ENCODE measurements at places on chromosomes 6 and 20.

- DNase-seq = no peak
Measured at GRCh38 chr20:43384101-43384940, 73.4 kb upstream of the SRSF6 start.

DNA sequence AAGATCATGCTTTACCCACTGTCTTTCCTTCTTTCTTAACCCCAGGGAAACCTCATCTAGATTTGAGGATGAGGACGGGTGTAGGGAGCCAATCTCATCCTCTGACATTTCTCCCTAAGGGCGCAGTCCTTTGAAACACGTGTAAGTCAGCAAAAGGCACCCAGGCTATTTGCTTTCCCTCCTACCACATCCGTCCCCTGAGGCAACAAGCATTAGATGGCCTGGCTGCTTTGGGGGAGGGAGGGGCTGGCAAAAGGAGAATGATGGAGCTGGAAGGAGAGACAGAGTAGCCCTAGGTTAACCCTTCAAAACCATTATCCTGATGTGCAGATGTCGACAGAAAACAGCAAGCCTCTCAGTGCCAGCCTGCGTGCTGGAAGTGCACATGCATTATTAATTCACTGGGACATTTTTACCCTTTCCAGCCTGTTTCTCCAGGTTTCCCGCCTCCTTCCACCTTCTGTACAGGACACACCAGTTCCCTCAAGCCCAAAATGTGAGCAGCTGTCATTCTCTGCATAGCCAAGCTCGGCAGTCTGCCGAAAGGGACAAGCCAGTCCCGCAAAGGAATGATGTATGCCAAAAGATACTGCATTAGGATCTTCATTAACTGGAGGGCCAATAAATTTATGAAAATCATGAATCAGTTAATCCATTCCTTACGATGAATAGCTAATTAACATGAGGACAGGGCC, 547.2 kb downstream of the CD83 start:
- no peak for DNase-seq

DNA sequence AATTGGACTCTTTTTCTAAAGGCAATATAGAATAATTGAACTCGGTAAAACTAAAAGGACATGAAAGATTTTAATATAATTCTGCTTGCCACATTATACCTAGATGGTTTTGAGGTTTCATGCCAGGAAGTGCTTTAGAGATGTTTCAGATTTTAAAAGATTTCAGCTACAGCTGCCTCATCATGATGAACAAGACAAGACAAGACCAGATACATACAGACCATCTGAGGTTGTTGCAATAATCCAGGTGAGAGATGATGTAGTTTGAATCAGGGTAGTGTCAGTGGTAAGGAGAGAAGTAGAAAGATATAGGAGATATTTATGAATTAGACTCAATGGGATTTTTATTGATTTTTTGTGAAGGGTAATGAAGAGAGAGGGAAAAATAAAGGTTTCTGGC, 374.3 kb upstream of the HSF2 start:
- no peak for DNase-seq

GRCh38 chr20:40286975-40287531, 402.0 kb downstream of the MAFB start:
- no peak for DNase-seq

DNA sequence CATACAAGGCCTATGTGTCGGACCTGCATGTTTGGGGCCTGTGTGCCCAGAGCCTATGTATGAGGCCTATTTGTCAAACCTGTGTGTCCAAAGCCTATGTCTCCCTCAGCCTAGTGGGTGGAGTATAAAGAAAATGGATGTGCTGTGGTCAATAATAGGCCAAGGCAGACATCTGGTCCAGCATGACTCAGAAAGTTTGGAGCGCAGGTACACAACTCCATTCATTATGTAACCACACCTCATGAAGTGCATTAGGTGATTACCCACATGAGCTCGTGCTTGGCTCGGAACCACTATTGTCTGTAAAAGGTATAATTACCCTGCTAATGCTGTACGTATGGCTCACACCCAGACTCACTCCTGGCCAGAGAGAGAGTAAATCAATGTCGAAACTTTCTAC, 302.4 kb upstream of the POU3F2 start:
- DNase-seq = no peak

DNA sequence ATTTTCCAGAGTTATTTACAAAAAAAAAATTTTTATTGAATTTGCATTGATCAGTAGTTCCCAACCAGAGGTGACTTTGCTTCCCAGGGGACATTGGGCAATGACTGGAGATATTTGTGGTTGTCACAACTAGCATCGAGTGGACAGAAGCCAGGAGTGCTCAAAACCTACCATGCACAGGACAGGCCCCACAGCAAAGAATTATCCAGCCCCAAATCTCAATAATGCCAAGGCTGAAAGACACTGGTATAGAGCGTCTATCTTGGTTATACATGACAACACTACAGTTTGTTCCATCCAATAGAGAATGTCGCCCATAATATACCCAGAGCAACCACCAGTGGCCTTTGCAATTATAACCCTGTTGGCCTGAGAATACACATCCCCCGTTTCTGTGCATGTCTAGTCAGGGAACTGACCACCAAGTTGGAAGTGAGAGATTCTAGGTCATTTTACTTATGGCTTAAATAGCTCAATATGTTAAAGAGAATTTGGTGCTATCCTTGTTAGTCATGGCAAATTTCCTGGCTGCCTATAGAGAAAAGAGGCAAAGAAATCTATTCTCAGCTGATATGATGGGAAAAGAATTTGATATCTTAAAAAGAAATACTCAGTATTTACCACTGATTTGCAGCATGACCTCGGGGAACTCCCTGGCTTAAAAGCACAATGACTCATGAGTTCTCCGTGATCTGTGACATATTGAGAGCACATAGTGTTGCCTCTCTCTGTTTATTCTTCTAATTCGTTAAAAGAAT, 76.0 kb upstream of the ADTRP start:
- peak; percentile 12 for DNase-seq

DNA sequence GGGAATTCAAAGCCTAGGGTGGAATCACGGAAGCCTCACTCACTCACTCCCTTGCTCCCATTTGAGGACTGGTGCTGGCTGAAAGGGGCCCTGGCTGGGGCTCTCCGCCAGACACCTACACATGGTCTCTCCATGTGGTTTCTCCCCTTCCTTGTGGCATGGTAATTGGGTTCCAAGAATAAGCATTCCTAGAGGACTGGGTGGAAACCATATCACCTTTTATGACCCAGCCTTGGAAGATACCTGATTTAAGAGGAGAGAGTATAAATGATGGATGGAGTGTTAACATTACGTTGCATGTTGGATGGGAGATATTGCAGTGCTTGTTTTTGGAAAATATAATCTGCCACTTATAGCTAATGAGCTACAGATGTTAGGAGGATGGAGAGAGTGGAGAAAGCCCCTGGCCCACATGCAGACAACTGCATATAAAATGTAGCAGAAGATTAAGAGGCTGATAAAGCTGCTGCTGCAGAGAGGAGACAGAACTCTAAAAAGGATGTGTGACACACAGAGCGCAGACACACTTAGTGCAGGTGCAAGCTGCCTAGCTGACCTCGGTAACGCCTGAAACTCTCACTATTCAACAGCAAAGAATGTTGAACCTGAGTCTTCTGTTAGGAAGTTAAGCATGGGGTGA, 23.3 kb upstream of the CDKN1A start:
- DNase-seq = peak; percentile 75

GRCh38 chr20:3924304-3925112, 35.3 kb downstream of the PANK2 start:
- no peak for DNase-seq

All from HFF-Myc (cell line).